ENCODE measurements at places on chromosomes 12 and 14. TPM values are rescaled to one million over a fixed set of nuclear protein-coding genes. Genes with fewer than 3 reads are reported as not detected.
A peak's percentile ranks its signal among the peaks of the same experiment; 100 is the strongest.

DNA sequence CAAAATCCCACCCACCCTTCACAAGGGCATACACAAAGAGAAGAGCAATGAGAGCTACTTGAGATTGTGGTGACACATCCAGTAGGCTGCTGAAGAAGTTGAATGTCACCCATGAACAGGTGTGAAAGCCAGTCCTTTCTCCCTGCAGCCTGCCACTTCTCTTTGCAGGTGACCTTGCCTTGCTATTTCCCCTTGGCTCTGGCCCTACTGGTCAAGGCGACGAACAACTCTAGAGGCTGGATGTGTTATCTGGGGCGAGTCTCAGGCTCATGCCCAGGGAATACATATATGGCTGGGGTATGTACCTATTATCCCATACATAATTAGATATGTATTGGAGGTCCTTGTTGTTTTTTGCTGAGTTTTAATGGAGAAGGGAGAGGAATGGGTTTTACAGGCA lies 70.2 kb upstream of the EGLN3 start:
- DNase-seq: no peak

- DNase-seq: peak; percentile 31
These were observed 11.2 kb downstream of the DHRS7 start for GRCh38 chr14:60153991-60154390.

DNA sequence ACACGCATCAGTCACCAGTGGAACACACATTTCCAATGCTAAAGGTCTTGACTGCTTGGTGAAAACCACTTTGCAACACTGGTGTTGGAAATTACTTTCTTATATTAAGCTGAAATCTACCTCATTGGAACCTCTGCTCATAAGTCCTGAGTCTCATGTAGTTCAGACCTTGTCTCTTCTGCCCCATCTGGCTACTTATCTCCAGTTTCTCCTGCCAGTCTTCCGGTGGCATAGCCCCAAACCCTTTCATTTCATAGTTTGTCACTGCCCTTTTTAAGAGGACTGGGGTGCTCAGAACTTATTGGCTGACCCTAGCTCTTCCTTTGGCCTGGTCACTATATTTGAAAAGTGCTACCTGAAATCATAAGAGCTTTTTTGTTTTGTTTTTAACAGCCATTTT lies 43.7 kb downstream of the HELB start:
- DNase-seq: no peak

- no peak for DNase-seq
These were observed 9.5 kb downstream of the PHETA1 start for GRCh38 chr12:111359231-111359913.

KRT74 gene
- not detected for total RNA-seq

DNA sequence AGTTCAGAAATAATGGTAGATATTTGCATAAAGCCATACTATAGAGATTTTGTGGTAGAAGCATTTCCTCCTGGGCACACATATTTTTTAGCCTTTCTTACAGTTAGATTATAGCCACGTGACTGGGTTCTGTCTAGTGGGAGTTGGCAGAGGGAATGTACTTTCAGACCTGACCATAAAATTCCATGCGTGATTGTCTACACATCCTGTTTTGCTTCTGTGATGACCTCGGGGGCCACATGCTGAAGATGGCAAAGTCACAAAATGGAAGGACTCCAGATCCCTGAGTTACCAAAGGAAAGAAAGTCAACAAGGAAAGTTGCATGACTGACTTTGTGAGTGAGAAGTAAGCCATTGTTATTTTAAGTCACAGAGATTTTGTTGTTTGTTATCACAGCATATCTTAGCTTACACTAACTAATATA lies 14.6 kb upstream of the MIA2 start:
- no peak for DNase-seq

DNA sequence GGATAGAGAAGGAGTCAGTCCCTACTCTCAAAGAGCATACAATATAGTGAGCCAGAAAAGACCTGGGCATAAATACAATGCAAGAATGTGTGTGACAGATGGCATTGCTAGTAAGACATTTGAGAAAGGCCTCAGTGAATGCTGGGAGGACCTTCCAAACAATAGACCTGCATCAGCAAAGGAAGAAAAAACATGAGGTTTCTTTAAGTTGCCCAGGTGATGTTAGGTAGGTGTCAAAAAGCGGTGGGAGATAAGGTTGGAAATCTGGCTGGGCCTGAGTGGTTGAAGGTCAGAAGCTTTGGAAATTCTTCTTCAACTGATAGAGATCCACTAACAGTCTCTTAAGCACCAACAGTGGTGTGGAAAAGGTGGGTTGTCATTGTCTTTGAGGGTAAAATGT lies 50.5 kb upstream of the FRS2 start:
- DNase-seq: no peak

- DNase-seq: no peak
These were observed 5.7 kb upstream of the SLCO1A2 start for GRCh38 chr12:21340403-21340802.

VWF gene
- total RNA-seq: 410 TPM

- DNase-seq: no peak
These were observed 62.5 kb downstream of the BCL2L14 start for GRCh38 chr12:12133259-12133658.

AMN gene
- total RNA-seq: 23.4 TPM

- peak; percentile 41 for DNase-seq
These were observed 21.8 kb downstream of the CHST11 start for GRCh38 chr12:104478396-104479122.

DNA sequence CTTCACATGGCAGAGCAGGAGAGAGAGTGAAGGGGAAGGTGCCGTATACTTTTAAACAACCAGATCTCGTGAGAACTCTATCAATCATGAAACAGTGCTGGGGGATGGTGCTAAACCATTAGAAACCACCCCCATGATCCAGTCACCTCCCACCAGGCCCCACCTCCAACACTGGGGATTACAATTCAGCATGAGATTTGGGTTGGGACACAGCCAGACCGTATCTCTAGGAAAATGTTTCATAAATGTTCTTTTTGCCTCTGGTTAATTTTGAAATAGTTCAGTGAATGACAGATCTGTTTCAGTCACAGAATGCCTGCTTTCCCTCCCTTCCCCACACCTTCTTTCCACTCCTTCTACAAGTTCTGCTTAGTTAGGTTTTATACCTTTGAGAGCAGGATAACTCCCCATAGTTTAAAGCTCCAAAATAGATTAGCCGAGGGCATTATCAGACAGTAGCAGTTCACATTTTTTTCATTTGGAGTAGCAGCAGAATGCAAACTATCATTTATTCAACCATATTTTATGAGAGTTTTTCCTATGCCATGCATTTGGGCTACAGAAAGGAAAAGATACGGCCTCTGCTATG lies 27.1 kb downstream of the PELI2 start:
- DNase-seq: no peak

CELA1 gene
- not detected for total RNA-seq

PLBD2 gene
- 60.0 TPM for total RNA-seq

DNA sequence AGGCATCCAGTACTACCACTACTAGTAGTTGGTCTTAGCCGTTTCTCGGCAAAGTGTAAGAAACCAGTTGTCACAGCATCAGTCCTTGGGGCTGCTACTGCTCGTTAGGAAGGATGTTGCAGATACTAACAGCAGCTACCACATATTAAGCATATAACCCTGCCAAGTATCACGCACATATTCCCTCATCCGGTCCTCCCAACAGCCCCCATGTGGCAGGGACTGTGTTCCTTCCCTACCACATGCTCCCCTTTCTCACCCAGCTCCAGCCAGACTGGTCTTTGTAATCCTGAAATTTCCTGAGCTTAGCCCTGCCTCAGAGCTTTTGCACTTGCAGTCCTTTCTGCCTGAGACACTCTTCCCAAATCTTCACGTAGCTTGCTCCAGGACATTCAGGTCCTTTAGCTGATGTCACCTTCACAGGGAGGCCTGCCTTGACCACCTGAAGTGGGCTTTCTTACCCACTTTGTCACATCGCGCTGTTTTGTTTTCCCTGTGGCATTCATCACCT lies 7.8 kb downstream of the ERP29 start:
- no peak for DNase-seq

ARHGEF40 gene
- 25.3 TPM for total RNA-seq

GRCh38 chr12:91846466-91847055 lies 299.1 kb downstream of the BTG1 start:
- no peak for DNase-seq

PLXNC1 gene
- 23.7 TPM for total RNA-seq

GRCh38 chr12:22032732-22033131 lies 13.3 kb upstream of the CMAS start:
- no peak for DNase-seq

- DNase-seq: no peak
These were observed 130.5 kb downstream of the ACSS3 start for GRCh38 chr12:81208187-81208911.

DNA sequence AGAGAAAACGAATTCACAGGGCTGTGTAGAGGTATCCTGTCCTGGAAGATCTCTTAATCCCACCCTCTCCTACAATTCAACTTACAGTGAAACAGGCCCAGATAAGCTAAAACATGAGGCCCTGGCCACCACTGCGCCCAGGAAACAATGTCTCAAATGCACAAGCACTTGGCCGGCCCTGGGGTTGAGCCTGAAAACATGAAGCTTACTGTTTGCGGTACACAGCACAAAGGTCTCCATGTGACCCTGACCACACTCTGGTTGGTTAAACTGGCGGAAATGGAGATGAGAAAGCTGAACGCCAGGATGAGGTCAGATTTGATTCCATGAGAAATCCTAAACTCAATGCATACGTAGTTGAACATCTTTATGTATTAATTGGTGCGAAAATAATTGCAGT lies 16.4 kb downstream of the WSB2 start:
- no peak for DNase-seq

GRCh38 chr12:65306366-65307168 lies 28.1 kb downstream of the MSRB3 start:
- DNase-seq: no peak

B4GALNT3 gene
- total RNA-seq: 25.1 TPM

SDS gene
- total RNA-seq: 3.1 TPM

GRCh38 chr14:79111987-79112501 lies 941.9 kb downstream of the NRXN3 start:
- no peak for DNase-seq

HOXC10 gene
- total RNA-seq: not detected

DNA sequence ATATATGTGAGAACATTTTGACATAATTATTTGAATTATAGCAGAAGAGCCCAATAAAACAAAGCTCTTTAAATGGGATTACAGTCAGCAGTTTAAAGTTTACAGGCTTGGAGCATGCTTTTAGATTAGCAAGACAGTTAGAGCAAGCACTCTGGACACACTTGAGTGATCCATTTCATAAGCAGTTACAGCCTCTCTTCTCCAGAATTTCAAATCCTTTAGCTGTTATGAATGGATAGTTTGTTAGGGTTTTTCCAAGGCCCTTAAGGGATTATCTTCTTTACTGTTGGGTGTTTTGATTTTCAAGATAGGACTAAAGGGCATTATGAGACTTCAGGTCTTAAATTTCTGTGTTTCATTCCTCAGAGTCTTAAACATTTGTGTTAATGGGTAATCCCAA lies 36.3 kb downstream of the BEST3 start:
- no peak for DNase-seq

DNA sequence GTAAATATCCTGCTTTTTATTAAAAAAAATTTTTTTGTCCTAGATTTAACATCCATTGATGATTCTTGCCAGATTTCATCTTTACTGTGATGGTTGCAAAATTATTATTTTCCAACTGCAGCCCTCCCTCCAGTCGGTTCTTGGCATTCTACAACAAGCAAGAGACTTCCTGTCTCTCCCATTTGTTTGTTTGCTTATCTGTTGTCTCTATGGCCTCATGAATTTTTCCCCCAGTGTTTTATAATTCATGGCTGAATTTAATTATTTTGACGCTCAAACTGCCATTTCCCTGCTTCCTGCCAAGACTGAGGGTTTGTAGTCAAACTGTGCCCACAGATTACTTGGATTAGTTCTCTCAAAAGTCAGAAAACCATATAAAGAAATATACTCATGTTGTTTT lies 25.9 kb downstream of the CGRRF1 start:
- no peak for DNase-seq

GRCh38 chr12:66066137-66066928 lies 64.2 kb downstream of the LLPH start:
- DNase-seq: no peak

- DNase-seq: no peak
These were observed 7.9 kb downstream of the ATF7 start for GRCh38 chr12:53618275-53618674.

- peak; percentile 91 for DNase-seq
These were observed 14.8 kb downstream of the PROX2 start for GRCh38 chr14:74860899-74861733.

- no peak for DNase-seq
These were observed 67.7 kb downstream of the EEA1 start for GRCh38 chr12:92861381-92861780.

- DNase-seq: no peak
These were observed 278.4 kb upstream of the ATXN7L3B start for GRCh38 chr12:74259199-74259598.

GRCh38 chr12:16473610-16474326 lies 126.3 kb downstream of the MGST1 start:
- no peak for DNase-seq

GOLGA3 gene
- 78.8 TPM for total RNA-seq

TGM1 gene
- 10.0 TPM for total RNA-seq

DNA sequence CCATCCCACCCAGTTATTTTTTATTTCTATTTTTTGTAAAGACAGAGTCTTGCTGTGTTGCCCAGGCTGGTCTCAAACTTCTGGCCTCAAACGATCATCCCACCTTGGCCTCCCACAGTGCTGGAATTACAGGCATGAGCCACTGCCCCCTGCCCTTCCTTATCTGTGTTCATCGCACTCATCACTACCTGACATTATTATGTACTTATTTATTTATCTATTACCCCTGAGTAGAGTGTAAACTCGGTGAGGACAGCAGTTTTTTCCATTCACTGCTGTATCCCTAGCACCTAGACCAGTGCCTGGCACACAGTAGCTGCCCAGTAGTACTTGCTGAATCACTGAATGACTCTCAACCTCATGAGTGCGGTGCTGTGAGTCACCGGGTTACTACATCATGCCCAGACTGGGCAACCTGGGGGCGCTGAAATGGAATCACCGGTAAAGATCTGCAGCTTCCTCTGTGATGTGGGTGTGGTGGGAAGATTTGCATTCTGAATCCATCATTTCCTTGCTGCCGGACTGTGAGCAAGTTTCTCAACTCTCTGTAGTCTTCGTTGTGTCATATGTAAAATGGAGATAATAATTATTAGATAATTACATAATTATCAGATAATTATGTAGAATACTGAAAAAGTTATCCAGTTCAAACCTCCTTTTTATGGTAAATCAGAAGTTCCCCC lies 81.9 kb upstream of the USP44 start:
- DNase-seq: peak; percentile 78

DNA sequence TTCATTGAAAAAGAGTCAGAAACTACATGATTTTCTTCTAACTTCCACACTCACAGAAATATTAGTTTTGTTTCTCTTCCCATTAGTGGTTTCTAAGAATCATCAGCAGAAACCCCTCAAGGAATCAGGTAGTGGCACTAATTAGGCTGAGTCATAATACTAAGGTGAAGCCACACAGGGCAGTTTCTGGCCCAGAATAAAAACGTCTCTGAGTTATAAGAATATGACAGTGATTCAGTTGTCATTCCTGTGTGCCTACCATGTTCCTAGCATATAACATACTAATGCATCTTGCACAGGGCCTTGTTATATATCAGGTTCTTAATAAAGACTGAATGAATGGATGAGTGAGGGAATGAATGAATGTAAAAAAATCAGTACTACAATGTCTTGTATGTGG lies 206.0 kb upstream of the PLEKHG7 start:
- DNase-seq: no peak

All from upper lobe of left lung (tissue), 6 donors.